NCI-H1105 treated with DMSO at 0.1 percent for 48 hours (cell line): ENCODE measurements at places on chromosomes 12 and 14.

GRCh38 chr14:75495399-75495798, 26.9 kb upstream of the BATF start:
- DNase-seq: no peak

DNA sequence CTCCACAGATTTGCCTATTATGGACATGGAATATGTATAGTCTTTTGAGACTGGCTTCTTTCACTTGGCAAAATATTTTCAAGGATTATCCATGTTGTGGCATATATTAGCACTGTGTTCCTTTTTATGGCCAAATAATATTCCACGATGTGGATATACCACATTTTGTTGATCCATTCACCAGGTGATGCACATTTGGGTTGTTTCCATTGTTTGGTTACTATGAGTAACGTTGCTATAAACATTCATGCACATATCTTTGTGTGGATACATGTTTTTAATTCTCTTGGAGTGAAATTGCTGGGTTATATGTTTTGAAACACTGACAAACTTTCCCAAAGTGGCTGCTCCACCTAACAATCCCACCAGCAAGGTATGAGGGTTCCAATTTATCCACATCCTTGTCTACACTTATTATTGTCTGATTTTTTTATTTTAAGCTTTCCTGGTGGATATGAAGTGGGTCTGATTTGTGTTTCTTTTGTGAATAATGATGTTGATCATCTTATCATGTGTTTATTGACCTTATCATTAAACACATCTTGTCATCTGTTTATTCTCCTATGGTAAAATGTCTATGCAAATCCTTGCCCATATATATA, 116.2 kb upstream of the FRMD6 start:
- DNase-seq: no peak

DNA sequence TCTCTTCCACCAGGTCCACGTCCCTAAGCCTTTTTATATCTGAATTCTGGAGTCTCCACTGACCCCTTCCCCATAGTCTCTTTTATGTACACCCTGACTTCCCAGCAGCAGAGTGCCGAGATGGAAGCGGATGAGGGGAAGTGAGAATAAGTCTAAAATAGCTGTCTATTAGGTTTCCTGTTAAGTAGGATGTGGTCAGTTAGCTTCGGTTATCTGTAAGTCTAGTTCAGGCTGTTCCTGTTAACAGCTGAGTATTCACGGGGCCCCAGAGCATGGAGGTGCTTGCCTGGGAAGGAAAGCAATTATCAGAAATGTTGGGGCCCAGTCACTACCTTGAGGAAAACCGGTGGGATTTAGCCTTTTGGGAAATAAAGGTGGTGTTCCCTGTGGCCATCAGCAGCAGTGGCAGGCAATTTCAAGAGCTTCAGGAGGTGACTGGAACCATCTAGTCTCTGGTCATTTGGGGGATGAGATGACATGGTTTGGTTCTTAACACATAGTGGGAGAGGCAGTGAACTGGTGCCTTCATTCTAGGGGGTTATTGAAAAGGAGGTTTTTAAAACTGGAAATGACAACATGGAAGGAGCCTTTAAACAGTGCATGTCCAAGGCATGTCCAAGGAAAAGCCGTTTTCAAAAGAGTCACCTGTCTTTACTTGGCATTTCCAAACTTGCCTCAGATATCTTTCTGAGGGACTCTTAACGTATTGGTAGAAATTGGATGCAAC, 21.8 kb downstream of the CHST11 start:
- DNase-seq: no peak

DNA sequence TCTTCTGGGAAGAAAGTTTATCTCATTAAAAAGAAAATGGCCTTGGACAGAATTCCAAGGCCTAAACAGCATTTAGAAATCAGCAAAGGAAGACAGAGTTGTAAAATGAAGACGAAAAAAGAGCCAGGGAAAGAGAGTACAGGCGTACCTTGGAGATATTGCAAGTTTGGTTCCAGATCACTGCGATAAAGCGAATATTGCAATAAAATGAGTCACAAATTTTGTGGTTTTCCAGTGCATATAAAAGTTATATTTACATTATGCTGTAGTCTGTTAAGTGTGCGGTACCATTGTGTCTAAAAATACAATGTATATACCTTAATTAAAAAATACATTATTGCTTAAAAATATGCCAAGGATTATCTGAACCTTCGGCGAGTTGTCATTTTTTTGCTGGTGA, 9.0 kb downstream of the PCNX1 start:
- no peak for DNase-seq

GRCh38 chr12:28217805-28218204, 27.5 kb downstream of the CCDC91 start:
- no peak for DNase-seq

- no peak for DNase-seq
Measured at GRCh38 chr14:39731912-39732311, 299.7 kb upstream of the FBXO33 start.

GRCh38 chr14:69662636-69663299, 51.4 kb downstream of the SUSD6 start:
- DNase-seq: no peak
